Diencephalon (tissue), 1 donor: ENCODE measurements at places on chromosomes 6 and 20. TPM values are rescaled to one million over a fixed set of nuclear protein-coding genes. Genes with fewer than 3 reads are reported as not detected.

The KCNK15 gene
- not detected for total RNA-seq

The BPIFB2 gene
- total RNA-seq = not detected

The PPIL6 gene
- 32.5 TPM for total RNA-seq

The CD93 gene
- 13.6 TPM for total RNA-seq

The SAPCD1 gene
- 2.1 TPM for total RNA-seq

The PSMB1 gene
- total RNA-seq = 207 TPM
